ENCODE measurements at places on chromosomes 5 and 9. TPM values are rescaled to one million over a fixed set of nuclear protein-coding genes. Genes with fewer than 3 reads are reported as not detected.

C1QTNF2 gene
- 0.74 TPM for total RNA-seq

C5orf46 gene
- total RNA-seq: not detected

SLC2A8 gene
- 9.2 TPM for total RNA-seq

GSN gene
- total RNA-seq: 171 TPM

NAIF1 gene
- 9.2 TPM for total RNA-seq

GDA gene
- under 0.01 TPM for total RNA-seq

OTP gene
- total RNA-seq: not detected

IFNA21 gene
- not detected for total RNA-seq

CAMK4 gene
- total RNA-seq: 8.6 TPM

TMEM215 gene
- not detected for total RNA-seq

PCDHGB7 gene
- total RNA-seq: 7.2 TPM

ABLIM3 gene
- 64.7 TPM for total RNA-seq

OR13F1 gene
- total RNA-seq: not detected

PPP1R2B gene
- not detected for total RNA-seq

RLN2 gene
- not detected for total RNA-seq

Measured in bronchus fibroblast of lung (primary cell).